ENCODE measurements at places on chromosomes 7 and 10. TPM values are rescaled to one million over a fixed set of nuclear protein-coding genes. Genes with fewer than 3 reads are reported as not detected.
A peak's percentile ranks its signal among the peaks of the same experiment; 100 is the strongest.

GRCh38 chr10:104393387-104393786, 39.8 kb downstream of the CFAP58 start:
- no peak for DNase-seq

The GSTO1 gene
- 225 TPM for total RNA-seq

- DNase-seq: peak; percentile 14
Measured at GRCh38 chr7:23418046-23418445, 52.2 kb downstream of the IGF2BP3 start.

The MET gene
- total RNA-seq: 94.7 TPM

GRCh38 chr10:112979927-112980326, 29.9 kb downstream of the TCF7L2 start:
- no peak for DNase-seq
